Sciatic nerve (tissue), 2 donors: ENCODE measurements at places on chromosomes 12 and 14. TPM values are rescaled to one million over a fixed set of nuclear protein-coding genes. Genes with fewer than 3 reads are reported as not detected.

The CLEC9A gene
- 2.3 TPM for total RNA-seq

The SELPLG gene
- 12.3 TPM for total RNA-seq

The MGP gene
- 1,381 TPM for total RNA-seq

The CAPZA3 gene
- total RNA-seq, result not detected

The TBX3 gene
- total RNA-seq, result 26.3 TPM

The AKAP3 gene
- 2.4 TPM for total RNA-seq

The SERPINA5 gene
- 8.8 TPM for total RNA-seq

The TAS2R19 gene
- total RNA-seq, result 9.3 TPM

The FRMD6 gene
- total RNA-seq, result 52.0 TPM

The OR6C76 gene
- total RNA-seq, result not detected

DNA sequence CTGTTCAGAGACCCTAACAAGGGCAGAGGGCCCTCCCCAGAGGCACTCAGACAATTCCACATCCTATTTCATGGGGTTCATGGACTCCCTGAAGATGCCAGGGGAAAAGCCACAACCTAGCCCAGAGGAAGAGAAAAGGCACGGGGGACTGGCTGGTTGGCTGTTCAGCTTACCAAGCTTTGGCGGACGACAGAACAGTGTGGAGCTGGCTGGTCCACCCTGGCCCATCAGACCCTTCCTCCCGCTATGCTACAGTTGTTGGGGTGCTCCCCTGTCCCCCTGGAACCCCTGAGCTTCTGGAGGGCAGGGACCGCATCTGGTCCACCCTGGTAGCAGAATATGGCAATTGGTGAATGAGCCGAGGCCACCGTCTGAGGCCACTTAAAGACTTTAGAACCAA, 6.3 kb downstream of the TESC start:
- DNase-seq, result no peak

DNA sequence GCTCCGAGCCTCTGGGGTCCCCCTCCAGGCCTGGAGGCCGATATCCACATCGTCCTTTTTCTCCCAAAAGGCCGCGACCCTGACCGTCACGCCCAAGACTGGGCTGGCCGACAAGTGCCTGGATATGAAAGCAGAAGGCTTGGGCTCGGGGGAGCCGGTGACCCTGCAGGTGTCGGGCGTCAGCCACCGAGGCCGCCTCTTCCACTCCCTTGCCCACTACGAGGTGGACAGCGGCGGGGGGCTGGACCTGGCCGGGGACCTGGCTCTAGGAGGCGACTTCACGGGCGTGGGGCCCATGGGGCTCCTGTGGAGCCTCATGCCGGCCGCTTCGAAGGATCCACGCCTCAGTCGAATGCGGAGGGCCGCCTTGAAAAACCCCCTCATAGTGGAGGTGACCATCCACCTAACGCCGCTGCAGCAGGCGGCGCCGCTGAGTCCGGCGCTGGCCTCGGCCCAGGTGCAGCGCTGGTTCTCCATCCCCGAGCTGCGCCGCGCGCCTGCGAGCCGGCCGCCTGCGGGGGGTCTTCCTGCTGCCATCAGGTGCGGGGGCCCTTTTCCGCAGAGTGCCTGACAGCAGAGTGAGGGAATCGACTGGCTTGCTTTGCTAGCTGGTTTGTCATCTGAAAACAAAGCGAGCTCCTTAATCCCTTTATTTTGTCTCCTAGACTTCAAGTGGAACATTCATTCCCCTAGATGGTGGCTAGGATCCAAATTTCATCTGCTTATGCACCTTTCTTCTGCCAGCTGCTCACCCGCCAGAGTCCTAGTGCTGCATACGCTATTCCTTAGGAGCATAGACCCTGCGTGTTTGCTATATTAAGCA, 10.6 kb upstream of the DNAL1 start:
- peak; percentile 67 for DNase-seq

DNA sequence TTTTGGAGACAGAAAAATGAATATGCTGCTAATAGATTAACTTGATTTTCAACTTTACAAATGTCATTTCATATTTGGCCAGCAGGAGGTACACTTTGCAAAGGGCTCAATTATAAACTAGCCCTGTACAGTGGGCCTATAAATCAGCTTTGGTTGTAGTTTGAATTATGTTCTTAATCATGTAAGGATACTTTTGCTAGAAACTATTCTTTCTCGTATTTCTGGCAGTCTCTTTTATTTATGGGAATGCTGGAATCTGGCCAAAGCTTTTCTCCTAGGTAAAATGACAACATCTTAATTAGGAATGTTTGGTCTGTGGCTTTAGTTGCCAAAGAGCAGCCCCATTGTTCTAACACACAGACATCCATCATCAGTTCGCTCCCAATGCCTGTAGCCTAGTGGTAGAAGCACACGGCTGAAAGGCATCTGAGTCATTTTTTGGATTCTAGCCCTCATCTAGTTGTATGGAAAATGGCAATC, 1322.3 kb upstream of the SEL1L start:
- DNase-seq, result no peak

GRCh38 chr12:12890543-12891079, 751 bp upstream of the GPRC5A start:
- DNase-seq, result no peak

DNA sequence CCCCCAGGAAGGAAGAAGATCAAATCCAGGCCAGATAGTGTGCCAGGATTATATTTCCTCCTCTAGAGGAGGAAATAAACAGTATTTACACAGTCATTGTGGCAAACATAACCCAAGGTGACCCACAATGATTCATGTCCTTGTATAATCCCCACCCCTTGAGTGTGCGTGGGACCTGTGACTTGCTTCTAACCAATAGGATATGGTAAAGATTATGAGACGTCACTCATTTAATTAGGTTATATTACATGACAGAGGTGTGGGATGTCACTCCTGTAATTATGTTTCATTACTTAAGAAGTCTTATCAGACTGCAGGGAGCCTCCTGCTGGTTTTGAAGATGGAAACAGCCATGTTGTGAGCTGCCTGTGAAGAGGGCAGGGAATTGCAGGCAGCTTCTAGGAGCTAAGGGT, 12.2 kb upstream of the CATSPERB start:
- no peak for DNase-seq

DNA sequence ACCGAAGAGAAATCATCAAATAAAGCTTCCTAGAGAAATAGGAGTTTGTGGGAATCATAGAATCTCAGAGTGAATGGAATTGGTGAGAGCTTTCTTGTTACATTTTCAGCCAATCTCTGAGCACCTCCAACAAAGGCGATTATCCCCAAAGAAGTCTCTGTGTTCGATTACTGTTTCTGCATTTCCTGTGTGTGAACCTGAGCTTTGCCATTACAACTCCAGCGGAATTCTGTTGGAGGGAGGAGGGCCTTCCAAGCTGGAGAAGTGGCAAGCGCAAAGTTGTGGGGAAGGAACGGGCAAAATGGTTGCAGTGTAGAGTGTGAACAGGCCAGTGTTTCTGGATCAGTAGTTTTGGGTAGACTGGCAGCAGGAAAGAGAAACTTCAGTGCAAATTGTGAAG, 23.1 kb downstream of the TMEM117 start:
- DNase-seq, result no peak

DNA sequence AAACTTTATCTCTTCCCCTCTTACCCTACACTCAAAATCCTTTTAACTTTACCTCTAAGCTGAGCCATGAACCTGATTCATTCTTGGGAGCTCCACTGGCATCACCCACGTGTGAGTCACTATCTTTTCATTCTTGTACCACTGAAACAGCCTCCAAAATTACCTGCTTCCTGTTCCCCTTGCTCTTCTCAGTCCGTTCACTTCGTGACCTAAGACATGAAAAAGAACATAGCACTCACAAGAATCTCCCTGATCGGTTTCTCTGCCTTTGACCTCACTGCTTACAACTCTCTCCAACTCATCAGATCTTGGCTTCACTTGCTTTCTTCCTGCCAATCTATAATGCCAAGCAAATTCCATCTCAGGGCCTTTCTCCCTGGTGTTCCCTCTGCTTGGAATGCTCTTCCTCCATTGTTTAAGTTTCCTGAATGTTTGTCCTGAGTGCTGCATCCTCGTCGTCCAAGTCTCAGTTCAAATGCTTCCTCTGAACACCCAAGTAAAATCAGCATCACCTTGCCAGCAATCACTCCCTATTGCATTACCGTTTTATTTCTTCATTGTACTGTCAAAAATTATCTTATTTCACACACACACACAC, 9.2 kb downstream of the GLIPR1 start:
- no peak for DNase-seq

DNA sequence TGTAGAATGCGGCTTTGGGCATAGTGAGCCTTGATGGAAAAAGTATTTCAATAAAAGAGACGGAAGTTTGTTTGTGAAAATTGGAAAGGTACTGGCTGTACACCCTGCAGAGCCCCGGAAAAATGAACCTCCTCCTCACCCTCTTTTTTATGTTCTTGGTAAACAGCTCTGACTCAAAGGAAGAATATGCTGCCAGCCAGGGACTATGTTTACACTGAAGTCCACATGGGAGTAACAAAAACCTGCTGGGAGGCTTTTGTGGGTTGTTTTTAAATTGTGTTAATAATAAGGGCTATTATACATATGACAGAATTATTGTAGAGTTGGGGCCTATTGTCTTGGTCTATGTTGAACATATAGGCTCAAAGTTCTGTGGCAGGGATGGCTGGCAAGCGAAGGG, 70.7 kb downstream of the TTC8 start:
- DNase-seq, result no peak

GRCh38 chr12:44154128-44154527, 318.2 kb downstream of the TMEM117 start:
- no peak for DNase-seq

GRCh38 chr12:100493396-100494012, 19.8 kb downstream of the NR1H4 start:
- DNase-seq, result no peak

DNA sequence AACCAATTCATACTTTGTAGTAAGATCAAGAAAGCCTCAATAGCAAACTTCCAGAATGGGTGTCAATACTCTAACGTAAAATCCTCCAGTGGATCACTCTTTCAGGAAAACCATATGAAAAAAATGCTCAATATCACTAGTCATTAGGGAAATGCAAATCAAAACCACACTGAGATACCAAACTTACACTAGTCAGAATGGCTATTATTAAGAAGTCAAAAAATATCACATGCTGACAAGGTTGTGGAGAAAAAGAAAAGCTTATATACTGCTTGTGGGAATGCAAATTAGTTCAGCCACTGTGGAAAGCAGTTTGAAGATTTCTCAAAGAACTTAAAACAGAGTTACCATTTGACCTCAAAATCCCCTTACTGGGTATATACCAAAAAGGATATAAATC, 49.5 kb upstream of the ATXN7L3B start:
- DNase-seq, result no peak

- no peak for DNase-seq
These were observed 452.2 kb downstream of the BCL11B start for GRCh38 chr14:98819867-98820206.

- no peak for DNase-seq
These were observed 195.3 kb upstream of the IGF1 start for GRCh38 chr12:102675672-102676071.
